Neuronal stem cell (in vitro differentiated cells): ENCODE measurements at places on chromosomes 1 and 21.

- no peak for DNase-seq
- H3K36me3 ChIP-seq = no peaks in the 10 kb centered on the region
- H3K4me1 ChIP-seq = peaks cover 6% of the 10 kb centered on the region
These were observed 34.1 kb upstream of the USH2A start for GRCh38 chr1:216457356-216457755.

DNA sequence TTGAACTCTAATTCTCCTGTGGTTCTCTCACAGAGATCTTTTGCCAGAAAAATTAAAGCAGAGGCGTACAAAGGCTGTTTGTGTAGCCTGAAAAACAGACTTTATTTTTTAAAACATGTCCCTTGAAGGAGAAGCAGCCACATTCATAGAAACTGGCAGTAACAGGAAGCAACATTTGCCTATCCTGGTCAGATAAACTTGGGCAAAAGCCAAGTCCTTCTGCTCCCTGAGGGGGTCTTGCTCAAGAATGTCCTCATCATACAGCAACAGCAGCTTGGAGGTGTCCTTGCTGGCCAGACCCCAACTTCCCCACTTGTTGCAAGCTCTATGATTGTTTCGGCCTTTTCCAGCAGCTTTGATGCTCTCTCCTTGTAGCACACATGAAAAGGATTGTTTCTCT is 36.3 kb downstream of the MSTO1 start:
- DNase-seq = no peak
- H3K36me3 ChIP-seq = no peaks in the 10 kb centered on the region
- H3K27ac ChIP-seq = no peak overlapping the region
- no peaks in the 10 kb centered on the region for H3K27me3 ChIP-seq

- peaks cover 11% of the 10 kb centered on the region for H3K4me1 ChIP-seq
- no peak overlapping the region for H3K27ac ChIP-seq
- H3K36me3 ChIP-seq = peaks cover 33% of the 10 kb centered on the region
- no peaks in the 10 kb centered on the region for H3K27me3 ChIP-seq
- no peak for DNase-seq
- H3K4me3 ChIP-seq = no peak overlapping the region
These were observed 53.8 kb downstream of the PRDM2 start for GRCh38 chr1:13753636-13754402.

DNA sequence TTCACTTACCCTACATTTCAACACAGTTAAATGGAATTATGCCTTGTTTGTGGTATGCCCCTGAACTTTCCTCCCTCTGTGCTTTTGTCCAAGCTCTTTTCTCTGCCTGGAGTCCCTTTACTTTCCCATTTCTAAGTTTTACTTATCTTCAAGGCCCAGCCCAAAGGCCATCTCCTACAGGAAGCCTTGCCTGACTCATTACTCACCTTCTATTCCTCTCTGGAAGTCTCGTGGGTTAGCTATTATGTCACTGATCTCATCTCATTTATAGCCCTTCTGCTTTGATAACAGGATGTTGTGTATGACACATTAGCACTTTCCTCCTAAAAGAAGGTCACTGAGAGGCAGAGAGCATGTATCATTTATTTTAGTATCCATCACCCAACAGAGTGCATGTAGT is 78.8 kb upstream of the CD1D start:
- H3K4me3 ChIP-seq = no peak overlapping the region
- H3K36me3 ChIP-seq = peaks cover 8% of the 10 kb centered on the region
- no peak for DNase-seq
- no peaks in the 10 kb centered on the region for H3K27me3 ChIP-seq

DNA sequence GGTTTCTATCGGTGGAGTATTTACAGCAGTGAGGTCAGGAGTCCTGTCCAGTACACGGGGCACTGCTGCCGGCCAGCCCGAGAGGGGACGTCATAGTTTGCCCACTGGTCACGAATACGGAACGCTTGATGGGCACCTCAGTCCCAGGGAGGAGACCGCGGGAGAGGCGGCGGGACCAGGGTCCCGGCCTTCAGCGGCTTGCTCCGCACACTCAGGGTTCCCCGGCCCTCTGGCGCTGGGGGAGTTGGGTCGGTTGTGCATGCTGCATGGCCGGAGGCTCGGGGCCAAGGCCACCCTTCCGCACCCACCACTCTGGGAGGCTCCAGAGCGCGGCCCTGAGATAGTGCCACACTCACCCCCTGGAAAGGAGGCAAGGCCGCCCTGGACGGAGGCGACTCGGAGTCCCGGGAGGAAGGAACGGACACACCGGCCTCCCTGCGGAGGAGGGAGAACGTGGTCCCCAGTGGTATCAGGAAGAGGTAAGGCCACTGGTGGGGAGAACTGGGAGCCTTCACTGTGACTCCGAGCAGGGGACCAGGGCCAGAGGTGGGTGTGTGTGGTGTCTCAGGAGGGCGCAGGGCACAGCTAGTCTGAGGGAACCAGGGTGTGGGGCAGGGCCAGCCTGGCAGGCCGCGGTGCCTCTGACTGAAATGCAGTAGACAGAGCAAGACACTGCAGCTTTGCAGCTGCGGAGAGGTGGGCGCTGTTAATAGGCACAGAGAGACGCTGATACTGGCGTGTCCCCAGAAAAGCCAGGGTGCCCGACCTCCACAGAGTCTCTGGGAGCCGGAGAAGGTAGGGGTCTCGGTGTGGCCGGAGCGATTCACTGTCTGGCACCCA is 28.6 kb upstream of the PRSS38 start:
- peaks cover 5% of the 10 kb centered on the region for H3K27me3 ChIP-seq
- H3K4me3 ChIP-seq = peak overlapping the region; percentile 76
- H3K4me1 ChIP-seq = peaks cover 8% of the 10 kb centered on the region
- DNase-seq = no peak
- H3K27ac ChIP-seq = no peak overlapping the region

- no peaks in the 10 kb centered on the region for H3K36me3 ChIP-seq
- no peak overlapping the region for H3K27ac ChIP-seq
- H3K27me3 ChIP-seq = no peaks in the 10 kb centered on the region
- no peak overlapping the region for H3K4me3 ChIP-seq
- no peak for DNase-seq
These were observed 457.4 kb downstream of the SETD4 start for GRCh38 chr21:35602811-35603362.

GRCh38 chr1:19400875-19401534 is 84.3 kb downstream of the CAPZB start:
- no peaks in the 10 kb centered on the region for H3K27me3 ChIP-seq
- DNase-seq = no peak
- no peak overlapping the region for H3K4me3 ChIP-seq
- H3K36me3 ChIP-seq = peaks cover 2% of the 10 kb centered on the region
- H3K27ac ChIP-seq = peak overlapping the region; percentile 38

GRCh38 chr1:10685196-10685807 is 111.1 kb downstream of the CASZ1 start:
- H3K4me1 ChIP-seq = peaks cover 47% of the 10 kb centered on the region
- H3K36me3 ChIP-seq = no peaks in the 10 kb centered on the region
- no peak overlapping the region for H3K4me3 ChIP-seq
- no peaks in the 10 kb centered on the region for H3K27me3 ChIP-seq

GRCh38 chr1:204647114-204647804 is 38.3 kb downstream of the LRRN2 start:
- no peaks in the 10 kb centered on the region for H3K36me3 ChIP-seq
- no peak overlapping the region for H3K27ac ChIP-seq
- no peaks in the 10 kb centered on the region for H3K27me3 ChIP-seq
- DNase-seq = peak; percentile 39

GRCh38 chr1:37741662-37742061 is 23.3 kb downstream of the EPHA10 start:
- H3K36me3 ChIP-seq = no peaks in the 10 kb centered on the region
- H3K4me1 ChIP-seq = no peaks in the 10 kb centered on the region
- peaks cover 13% of the 10 kb centered on the region for H3K27me3 ChIP-seq
- no peak for DNase-seq

GRCh38 chr1:235902677-235903542 is 36.2 kb upstream of the LYST start:
- H3K27ac ChIP-seq = no peak overlapping the region
- no peaks in the 10 kb centered on the region for H3K36me3 ChIP-seq
- no peak overlapping the region for H3K4me3 ChIP-seq
- DNase-seq = no peak
- H3K27me3 ChIP-seq = no peaks in the 10 kb centered on the region

DNA sequence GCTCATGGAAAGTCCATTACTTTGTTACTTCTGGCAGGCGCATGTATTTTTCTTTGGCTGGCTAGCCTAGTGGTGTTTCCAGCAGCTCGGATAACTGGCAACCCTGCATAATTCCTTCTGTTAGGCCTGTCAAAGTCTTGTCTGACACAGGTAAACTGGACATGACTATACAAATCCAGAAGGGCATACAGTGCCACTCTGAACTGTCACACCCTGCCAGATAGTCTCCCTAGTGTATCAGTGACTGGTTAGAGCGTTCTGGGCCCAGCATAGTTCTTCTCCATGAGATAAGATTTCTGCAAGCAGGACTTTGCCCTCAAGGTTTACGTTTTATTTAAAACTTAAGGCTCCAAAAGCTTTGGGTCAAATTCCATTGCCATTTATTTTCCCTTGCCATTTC is 177.7 kb upstream of the GORAB start:
- no peak overlapping the region for H3K27ac ChIP-seq
- DNase-seq = no peak

- H3K36me3 ChIP-seq = no peaks in the 10 kb centered on the region
- H3K4me1 ChIP-seq = no peaks in the 10 kb centered on the region
- no peak overlapping the region for H3K4me3 ChIP-seq
- H3K27me3 ChIP-seq = no peaks in the 10 kb centered on the region
These were observed 39.4 kb upstream of the ZNF326 start for GRCh38 chr1:89955311-89956205.

DNA sequence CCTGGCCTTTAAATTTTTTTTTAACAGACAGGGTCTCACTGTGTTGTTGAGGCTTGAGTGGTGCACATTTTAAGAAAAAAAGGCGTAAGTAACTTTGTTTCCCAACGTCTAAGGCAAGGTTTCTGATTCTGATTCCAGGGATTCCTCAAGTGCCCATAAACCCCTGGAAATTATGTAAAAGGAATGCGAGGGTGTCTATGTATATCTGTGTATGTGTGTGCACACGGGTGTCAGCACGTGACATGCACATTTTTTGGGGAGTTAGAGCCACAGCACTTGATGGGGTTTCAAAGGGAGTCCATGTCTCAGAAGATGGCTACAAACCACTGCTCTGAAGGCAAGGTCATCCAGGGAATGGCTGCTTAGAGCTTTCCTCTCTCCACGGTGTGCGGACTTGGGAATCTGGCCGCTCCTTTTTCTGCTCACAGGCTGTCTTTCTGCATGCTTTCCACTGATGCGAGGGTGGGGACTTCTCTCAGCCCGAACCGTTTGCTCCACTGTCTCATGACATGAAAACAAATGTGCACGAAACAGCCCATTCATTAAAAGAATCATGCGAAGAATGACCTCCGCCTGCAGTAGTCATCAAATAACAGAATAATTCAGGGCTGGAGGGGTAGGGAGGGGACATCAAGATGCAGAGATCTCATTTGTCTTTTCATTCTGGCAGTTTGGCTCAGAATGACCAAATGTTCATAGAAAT is 18.7 kb upstream of the RERE start:
- no peak overlapping the region for H3K4me3 ChIP-seq
- H3K36me3 ChIP-seq = no peaks in the 10 kb centered on the region
- peaks cover 2% of the 10 kb centered on the region for H3K4me1 ChIP-seq
- DNase-seq = no peak
- H3K27ac ChIP-seq = no peak overlapping the region
- no peaks in the 10 kb centered on the region for H3K27me3 ChIP-seq

GRCh38 chr1:221239792-221240191 is 360.5 kb downstream of the HLX start:
- H3K27me3 ChIP-seq = no peaks in the 10 kb centered on the region
- DNase-seq = no peak
- H3K36me3 ChIP-seq = no peaks in the 10 kb centered on the region
- H3K27ac ChIP-seq = no peak overlapping the region
- H3K4me1 ChIP-seq = no peaks in the 10 kb centered on the region

DNA sequence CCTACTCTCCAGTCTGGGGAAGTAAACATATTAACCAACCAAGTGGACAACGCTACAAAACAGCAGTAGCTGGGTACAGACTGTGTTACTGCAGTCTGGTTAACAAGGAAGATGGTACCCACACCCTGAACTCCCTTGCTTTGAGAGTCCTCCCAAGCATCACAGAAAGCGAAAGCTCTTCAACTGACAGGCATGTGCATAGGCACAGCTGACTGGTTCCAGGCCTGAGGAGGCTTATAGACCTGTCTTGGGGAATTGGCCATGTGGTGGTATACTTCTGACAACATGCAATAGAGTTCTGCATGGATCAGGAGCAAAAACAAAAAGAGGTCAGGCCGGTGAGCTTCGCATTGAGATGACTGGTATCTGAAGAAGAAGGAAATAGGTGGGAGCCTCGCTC is 17.4 kb downstream of the LMX1A start:
- no peaks in the 10 kb centered on the region for H3K36me3 ChIP-seq
- no peak for DNase-seq
- no peak overlapping the region for H3K4me3 ChIP-seq
- H3K4me1 ChIP-seq = peaks cover 2% of the 10 kb centered on the region

DNA sequence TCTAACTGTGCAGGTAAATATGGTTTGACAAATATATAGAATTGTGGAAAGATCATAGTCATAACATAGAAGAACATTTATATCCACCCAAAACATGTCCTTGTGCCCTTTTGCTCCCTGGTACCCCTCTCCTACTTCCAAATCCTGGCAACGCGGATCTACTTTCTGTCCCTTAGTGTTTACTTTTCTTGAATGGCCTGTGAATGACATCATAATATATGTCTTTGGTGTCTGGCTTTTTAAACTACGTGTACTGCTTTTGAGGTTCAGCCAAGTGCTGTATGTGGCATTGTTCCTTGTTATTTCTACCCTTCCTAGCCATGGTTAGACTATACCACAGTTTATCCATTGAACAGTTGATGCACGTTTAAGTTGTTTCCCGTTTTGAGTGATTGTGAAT is 155.6 kb downstream of the SDCCAG8 start:
- no peaks in the 10 kb centered on the region for H3K27me3 ChIP-seq
- H3K36me3 ChIP-seq = no peaks in the 10 kb centered on the region
- no peak overlapping the region for H3K27ac ChIP-seq
- DNase-seq = no peak
- peaks cover 11% of the 10 kb centered on the region for H3K4me1 ChIP-seq
- no peak overlapping the region for H3K4me3 ChIP-seq

- no peak overlapping the region for H3K4me3 ChIP-seq
- no peak for DNase-seq
- no peaks in the 10 kb centered on the region for H3K27me3 ChIP-seq
- H3K4me1 ChIP-seq = no peaks in the 10 kb centered on the region
- H3K27ac ChIP-seq = no peak overlapping the region
These were observed 6.9 kb upstream of the TMEM81 start for GRCh38 chr1:205091043-205091740.

GRCh38 chr1:236075848-236076247 is 11.0 kb upstream of the NID1 start:
- H3K27ac ChIP-seq = no peak overlapping the region
- no peaks in the 10 kb centered on the region for H3K36me3 ChIP-seq
- no peak overlapping the region for H3K4me3 ChIP-seq
- DNase-seq = no peak
- peaks cover 5% of the 10 kb centered on the region for H3K27me3 ChIP-seq
